ENCODE measurements at places on chromosomes 16 and 17.

DNA sequence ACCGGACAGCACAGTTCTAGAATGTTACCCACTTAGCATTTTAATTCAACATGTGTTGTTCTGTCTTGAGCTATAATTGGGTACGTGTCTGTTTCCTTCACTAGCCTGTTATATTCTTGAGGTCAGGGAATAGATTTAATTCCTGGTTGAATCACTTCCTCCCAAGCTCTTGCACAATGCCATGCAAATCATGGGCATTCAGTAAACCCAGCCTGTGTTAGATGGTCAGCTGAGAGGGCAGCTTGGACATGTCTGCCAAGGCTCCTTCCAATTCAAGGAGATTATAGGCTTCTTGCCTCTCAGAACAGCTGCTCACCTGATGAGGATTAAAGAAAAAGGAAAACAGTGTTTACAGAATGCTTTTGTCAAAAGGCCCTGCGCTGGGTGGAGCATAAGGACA lies 12.6 kb downstream of the C1QTNF1 start:
- no peak for DNase-seq

DNA sequence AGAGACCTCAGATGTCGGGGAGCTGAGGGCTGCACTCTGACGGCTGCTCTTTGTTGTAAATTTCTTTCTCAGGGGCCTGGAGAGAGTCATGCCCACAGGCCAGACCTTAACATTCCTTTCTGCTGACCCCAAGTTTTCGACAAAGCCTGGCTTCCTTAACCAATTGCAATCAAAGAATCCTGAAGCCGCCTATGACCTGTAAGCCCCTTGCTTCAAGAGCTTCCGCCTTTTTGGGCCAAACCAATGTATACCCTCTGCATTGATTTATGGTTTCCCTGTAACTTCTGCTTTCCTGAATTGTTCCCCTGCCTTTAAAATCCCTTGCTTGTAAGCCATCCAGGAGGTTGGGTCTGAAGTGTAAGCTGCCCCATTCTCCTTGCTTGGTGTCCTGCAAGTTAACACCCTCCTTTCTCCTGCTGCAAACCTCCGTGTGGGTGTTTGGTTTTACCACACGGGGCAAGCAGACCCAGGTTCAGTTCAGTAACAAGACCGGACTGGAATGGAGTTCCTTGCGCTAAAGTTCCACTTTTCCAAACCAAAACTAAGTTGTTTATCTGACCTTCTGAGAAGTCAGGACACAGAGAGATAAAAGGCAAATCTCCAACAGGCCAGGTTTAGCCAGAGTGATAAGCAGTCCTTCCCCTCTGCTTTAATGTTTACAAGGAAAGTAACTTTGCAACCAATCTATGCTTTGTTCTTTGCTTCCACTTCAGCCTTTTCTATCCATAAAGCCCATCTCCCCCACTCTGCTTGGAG lies 141.6 kb downstream of the KCNJ12 start:
- DNase-seq = no peak

DNA sequence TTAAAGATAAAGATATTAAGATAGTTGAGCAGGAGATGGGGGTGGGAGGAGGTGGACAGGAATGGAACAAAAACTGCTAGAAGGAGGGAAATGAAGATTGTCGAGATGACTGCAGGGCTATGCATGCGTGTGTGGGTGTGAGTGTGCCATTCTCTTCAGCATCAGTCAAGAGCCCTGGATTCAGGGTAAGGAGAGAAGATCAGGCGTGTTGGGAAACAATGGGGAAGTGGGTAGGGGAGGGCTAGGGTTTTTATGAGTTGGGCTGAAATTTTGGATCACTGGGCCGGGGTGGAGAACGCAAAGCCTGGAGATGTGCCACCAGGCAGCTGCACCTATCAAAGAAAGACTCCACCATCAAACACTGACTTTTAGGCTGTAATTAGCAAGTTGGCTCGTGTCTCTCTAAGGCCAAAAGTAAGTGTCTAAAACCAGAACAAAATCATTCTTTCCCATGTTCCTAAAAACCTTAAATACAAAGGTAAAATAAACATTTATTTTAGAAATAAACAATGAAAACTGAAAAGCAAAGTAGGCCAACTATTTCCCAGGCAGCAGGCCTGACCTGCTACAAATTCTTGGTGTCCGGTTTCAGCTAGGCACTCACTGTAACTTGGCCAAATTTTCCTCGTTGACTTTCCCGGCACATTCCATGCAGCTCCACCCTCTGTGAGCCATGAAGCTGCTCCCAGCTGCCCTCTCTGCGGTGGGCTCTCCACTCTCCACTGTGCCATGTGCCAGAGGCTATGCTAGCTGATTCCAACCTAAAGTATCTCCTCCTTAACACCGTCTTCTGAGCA lies 4.2 kb downstream of the CDRT4 start:
- DNase-seq = no peak

- DNase-seq = no peak
Measured at GRCh38 chr17:6796887-6797490, 21.0 kb downstream of the FBXO39 start.

DNA sequence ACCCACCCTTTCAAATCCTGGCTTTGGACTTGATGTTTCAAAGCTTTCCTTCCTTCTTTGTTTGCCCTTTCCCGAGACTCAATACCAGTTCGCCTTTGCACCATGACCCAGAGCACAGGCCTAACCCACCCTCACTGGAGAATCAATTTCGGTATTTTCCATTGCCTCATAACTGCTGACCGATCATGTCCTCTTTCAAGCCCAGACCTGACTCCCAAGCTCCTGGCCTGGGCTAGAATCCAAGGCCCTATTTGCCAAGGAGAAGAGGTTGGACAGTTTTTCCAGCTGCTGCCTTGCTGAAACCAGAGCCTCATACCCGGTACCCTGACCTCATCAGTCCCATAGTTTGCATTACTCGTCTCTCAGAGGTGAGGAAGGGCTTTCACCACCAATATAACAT lies 35.3 kb upstream of the HELZ start:
- no peak for DNase-seq

DNA sequence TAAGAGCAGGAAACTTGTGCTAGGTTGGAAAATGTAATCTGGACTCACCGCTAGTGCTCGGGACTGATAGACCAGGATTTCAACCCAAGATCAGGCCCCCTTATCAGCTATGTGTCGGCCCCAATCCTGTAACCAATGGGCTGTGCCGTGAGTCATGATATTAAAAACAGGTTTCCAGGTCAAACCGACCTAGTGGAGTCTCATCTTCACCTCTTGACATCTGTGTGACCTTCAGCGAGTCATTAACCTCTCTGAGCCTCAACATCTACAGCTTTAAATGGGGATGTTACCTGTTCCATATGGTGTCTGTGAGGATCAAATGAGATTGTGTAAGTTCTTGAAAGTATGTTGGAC lies 512 bp downstream of the PMM2 start:
- no peak for DNase-seq

GRCh38 chr17:46869296-46869695 lies 17.9 kb downstream of the WNT9B start:
- no peak for DNase-seq

- DNase-seq = no peak
Measured at GRCh38 chr16:77066896-77067496, 124.0 kb upstream of the MON1B start.

DNA sequence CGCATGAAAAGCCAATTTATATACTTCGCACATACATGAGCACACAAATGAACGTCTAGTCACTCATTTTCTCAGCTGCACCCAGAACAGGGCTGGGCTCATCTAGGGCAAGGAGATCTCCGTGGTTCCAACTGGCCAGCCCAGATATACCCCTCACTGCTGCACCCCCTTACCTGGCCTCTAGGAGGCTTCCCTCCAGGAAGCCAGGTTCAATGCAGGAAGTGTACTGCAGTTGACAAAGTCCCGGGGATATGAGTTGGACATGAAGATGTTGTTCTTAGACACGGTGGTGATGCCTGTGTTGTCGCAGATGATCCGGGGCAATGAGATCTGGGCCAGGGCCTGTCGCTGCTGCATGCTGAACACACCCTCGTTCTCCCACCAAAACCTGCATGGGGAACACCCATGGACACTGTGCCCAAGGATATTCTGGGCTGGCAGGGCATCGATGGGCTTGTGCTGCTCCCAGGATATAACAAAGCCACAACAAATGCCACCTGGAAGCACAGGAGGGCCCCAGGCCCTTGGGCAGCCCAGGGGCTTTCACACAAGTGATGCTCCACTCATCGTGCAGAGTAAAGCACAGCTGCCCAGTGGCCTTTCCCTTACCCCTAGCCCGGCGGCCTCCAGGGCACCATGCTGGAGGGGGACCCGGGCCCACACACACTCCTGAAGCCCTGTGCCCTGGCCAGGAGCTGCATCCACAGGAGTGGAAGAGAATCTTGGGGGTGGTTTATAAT lies 10.1 kb downstream of the MPO start:
- no peak for DNase-seq

- DNase-seq = no peak
Measured at GRCh38 chr16:30748634-30749445, 615 bp downstream of the PHKG2 start.

DNA sequence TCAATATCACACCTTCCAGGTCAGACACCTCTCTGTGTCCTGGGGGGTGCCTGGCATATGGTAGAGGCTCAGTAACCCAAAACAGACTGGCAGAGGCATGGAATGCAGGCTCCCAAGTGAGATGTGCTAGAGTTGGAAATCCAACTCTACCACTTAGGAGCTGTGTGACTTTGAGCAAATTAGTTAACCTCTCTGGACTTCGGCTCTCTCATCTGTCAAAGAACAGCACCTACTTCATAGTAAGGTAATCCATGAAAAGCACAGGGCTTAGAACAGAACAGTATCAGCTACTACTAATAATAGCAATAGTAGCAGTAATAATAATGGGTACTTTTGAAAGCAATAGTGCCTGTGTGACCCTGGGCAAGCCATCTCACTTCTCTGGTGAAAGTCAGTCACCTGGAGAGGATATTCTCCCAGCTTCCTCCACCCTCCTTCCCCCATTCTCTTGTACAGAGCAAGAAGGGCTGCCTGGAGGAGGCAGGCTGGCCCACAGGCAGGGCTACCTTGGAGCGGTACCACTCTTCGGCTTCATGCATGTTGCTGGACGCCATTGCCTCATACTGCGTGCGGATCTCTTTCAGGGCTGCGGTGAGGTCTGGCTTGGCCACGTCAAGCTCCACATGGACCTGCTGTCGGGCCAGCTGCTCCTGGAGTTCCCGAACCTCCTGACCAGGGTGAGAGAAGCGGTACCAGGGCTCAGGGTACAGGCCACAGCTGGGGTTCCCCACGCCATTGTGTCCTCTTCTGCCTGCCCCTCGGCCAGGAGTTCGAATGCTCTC lies 2.3 kb downstream of the GFAP start:
- no peak for DNase-seq

- DNase-seq = no peak
Measured at GRCh38 chr17:27452828-27453227, 3.4 kb upstream of the KSR1 start.

GRCh38 chr16:23668873-23669272 lies 9.8 kb upstream of the PLK1 start:
- no peak for DNase-seq

GRCh38 chr16:74998481-74999218 lies at the start of gene ZNRF1:
TSS of gene ZNRF1 (plus strand) at chr16:74999024. CDS start at chr16:74999672, 648 bp downstream.
- DNase-seq = peak; percentile 49

- peak; percentile 51 for DNase-seq
Measured at GRCh38 chr17:79836972-79837887, 2.0 kb downstream of the CBX4 start.

- DNase-seq = no peak
Measured at GRCh38 chr17:17028059-17028877, 14.0 kb upstream of the MPRIP start.

GRCh38 chr16:86519649-86520316 lies 9.5 kb downstream of the FOXF1 start:
- DNase-seq = no peak

GRCh38 chr17:34781571-34782108 lies 179.6 kb downstream of the CCT6B start:
- no peak for DNase-seq

GRCh38 chr16:8853611-8854010 lies 15.2 kb downstream of the CARHSP1 start:
- no peak for DNase-seq

DNA sequence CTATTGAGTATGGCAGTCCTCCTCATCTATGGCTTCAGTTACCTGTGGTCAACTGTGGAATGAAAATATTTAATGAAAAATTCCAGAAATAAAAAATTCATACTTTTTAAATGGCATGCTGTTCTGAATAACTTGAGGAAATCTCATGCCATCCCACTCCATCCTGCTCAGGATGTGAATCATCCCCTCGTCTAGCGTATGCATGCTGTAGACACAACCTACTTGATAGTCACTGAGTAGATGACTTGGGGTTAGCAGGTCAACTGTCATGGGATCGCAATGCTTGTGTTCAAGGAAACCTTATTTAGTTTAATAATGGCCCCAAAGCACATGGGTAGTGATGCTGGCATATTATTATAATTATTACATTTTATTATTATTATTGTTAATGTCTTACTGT lies 4.8 kb upstream of the VAC14 start:
- DNase-seq = no peak

DNA sequence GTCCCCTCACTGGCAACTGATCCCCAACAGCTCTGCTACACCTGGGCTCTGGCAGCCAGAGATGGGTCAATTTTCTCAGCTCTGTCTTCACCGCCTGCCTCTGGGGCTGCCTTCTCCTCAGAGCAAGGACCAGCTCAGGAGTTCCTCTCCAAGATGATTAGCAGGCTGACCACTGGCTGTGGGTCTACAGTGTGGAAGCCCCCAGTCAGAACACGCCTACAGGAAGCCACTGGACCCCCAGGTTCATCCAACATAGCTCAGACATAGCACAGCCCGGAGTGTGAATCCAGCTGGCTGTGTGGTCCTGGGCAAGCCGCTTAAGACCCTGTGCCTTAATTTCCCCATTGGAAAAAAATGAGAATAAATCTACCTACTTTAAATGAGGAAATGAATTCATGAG lies 4.9 kb downstream of the DOK4 start:
- no peak for DNase-seq

GRCh38 chr17:78502611-78503148 lies 74.5 kb downstream of the DNAH17 start:
- DNase-seq = no peak

DNA sequence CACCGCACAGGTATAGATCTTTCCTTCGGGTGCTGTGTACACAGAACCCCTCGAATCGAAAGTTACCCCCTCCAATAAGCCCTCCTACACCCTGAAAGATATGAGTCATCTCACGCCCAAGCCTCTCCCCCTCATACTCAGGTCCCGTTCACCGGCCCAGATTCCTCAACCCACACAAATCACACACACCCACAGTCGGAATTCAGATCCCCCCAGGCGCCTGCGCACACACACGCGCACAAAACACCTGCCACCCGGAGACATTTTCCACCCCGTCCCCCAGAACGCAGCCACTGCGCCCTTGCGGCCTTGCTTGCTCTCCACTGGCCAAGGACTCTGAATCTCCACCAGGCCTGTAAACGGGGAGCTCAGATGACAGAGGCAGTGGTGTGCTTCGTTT lies 4.9 kb downstream of the JPH3 start:
- DNase-seq = no peak

DNA sequence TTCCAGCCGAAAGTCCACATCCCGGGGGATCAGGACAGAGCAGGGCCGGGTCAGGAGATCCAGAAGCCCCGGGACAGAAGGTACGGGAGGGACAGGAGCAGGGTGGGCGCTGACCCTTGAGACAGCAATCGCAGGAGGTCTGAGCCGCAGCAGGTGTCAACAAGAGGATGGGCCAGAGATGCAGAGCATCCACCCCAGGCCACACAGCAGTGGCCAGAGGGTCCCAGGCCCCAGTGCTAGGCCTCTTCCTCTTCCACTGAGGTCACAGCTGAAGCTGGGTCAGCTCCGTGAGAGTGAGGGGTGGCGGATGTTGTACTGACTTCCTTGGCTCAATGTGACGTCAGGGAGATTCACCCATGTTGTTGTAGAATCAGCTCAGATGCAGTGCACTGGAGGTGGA lies 8.7 kb upstream of the RNF213 start:
- DNase-seq = no peak

GRCh38 chr16:11395949-11396240 lies 50.6 kb downstream of the RMI2 start:
- no peak for DNase-seq
